ENCODE measurements at places on chromosomes 1 and 21. TPM values are rescaled to one million over a fixed set of nuclear protein-coding genes. Genes with fewer than 3 reads are reported as not detected.

DNA sequence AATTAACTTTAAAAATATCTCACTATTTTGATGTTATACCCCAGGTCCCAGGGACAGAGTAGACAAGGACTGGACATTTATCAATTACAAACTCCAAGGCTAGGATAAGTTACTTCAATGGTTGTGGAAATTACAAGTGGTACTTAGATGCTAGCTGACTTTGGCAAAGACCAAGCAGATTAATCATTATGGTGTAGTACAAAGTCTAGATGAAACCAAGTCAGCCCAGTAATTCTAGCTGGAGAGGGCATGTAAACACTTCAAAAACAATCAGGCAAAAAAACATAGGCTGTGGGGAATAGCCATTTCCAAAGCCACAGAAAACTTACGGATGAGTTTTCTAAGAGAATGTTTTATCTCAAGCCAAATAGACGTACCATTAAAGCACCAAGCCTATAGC lies 124.5 kb downstream of the TSEN15 start:
- DNase-seq = no peak

Gene EFNA1
- total RNA-seq = 42.9 TPM

Gene IL12RB2
- 0.33 TPM for total RNA-seq

DNA sequence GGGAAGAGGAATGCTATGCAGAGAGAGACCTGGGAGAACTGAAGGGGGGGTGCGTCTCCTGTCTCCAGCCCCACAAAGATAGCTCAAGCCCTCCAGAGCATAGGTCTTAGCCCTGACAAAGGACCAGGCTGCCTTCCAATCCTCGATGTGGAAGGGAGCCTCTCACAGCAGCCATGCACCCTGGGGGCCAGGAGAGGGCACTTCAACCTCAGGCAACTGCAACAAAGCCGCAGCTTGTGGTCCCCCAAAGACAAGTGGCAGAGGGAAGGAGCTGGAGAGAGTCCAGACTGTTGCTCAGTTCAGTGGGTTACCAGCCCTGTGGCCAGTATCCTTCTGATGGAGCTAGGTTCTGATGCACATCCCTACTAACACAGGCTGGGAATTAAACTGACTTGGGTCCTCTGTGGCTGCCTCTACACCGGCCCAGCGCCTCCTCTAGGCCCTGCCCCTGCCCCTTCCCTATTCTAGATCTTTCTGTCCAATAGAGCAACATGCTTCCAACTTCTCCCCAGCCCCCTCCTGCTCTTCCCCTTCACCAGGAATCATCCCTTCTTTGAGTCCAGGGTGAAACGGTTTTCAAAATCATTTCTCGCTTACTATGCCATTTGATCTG lies 100.7 kb upstream of the SPATA6 start:
- DNase-seq = peak; percentile 25

Gene VASH2
- total RNA-seq = 1.2 TPM

Gene RAP1GAP
- total RNA-seq = 6.2 TPM

Measured in left ventricle myocardium inferior (tissue), 1 donor.